ENCODE measurements at places on chromosomes 5 and 9. TPM values are rescaled to one million over a fixed set of nuclear protein-coding genes. Genes with fewer than 3 reads are reported as not detected.

The DIAPH1 gene
- 28.0 TPM for total RNA-seq

The HTR4 gene
- 0.32 TPM for total RNA-seq

DNA sequence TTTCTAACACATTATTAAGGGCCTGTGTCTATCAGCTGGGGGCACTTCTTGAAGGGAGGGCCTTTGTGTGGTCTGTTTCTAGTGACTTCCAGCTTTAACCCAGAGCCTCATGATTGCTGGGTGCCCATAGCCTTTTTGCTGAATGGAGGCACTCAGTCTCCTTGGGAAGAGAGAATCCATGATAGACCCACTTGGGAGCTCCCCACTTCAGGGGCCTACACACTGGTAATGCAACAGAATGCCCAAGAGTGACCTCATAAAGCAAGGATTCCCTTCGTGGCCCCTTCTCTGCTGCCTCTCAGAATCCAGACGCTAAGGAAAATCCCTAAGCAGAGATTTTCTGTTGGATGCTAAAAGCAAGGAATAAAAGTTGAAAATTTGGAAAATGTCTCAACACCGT lies at the start of gene CATSPER3:
Gene CATSPER3 (plus strand): TSS at position 301 of the 400 bp plus-strand sequence. CDS start 85 bp downstream, at position 386.
- no peaks in the 10 kb centered on the region for H3K36me3 ChIP-seq
- H3K27me3 ChIP-seq: no peaks in the 10 kb centered on the region
- no peak within 1 kb of the TSS for H3K27ac ChIP-seq
- no peak within 1 kb of the TSS for H3K4me3 ChIP-seq
- no peaks in the 10 kb centered on the region for H3K4me1 ChIP-seq

The GMCL2 gene
- total RNA-seq: not detected

The HMMR gene
- total RNA-seq: 0.24 TPM

The C5orf63 gene
- 4.8 TPM for total RNA-seq

The PCDHB11 gene
- 6.0 TPM for total RNA-seq

GRCh38 chr9:87886933-87887505 lies 4.3 kb downstream of the SPATA31E1 start:
- no peak for DNase-seq
- no peaks in the 10 kb centered on the region for H3K4me1 ChIP-seq
- no peaks in the 10 kb centered on the region for H3K27me3 ChIP-seq

- no peak overlapping the region for H3K27ac ChIP-seq
- no peak overlapping the region for H3K4me3 ChIP-seq
- no peaks in the 10 kb centered on the region for H3K27me3 ChIP-seq
- H3K4me1 ChIP-seq: peaks cover 1% of the 10 kb centered on the region
Observed at GRCh38 chr5:122368510-122369251, 56.6 kb downstream of the SNCAIP start.

GRCh38 chr5:112697833-112698232 lies 39.9 kb upstream of the APC start:
- no peak for DNase-seq
- H3K36me3 ChIP-seq: no peaks in the 10 kb centered on the region
- no peak overlapping the region for H3K4me3 ChIP-seq
- H3K27ac ChIP-seq: no peak overlapping the region

The ADAMTS2 gene
- total RNA-seq: 7.9 TPM

GRCh38 chr5:154092356-154093141 lies 53.8 kb downstream of the MFAP3 start:
- no peak overlapping the region for H3K27ac ChIP-seq
- no peaks in the 10 kb centered on the region for H3K4me1 ChIP-seq
- no peaks in the 10 kb centered on the region for H3K36me3 ChIP-seq
- H3K27me3 ChIP-seq: no peaks in the 10 kb centered on the region
- no peak for DNase-seq

DNA sequence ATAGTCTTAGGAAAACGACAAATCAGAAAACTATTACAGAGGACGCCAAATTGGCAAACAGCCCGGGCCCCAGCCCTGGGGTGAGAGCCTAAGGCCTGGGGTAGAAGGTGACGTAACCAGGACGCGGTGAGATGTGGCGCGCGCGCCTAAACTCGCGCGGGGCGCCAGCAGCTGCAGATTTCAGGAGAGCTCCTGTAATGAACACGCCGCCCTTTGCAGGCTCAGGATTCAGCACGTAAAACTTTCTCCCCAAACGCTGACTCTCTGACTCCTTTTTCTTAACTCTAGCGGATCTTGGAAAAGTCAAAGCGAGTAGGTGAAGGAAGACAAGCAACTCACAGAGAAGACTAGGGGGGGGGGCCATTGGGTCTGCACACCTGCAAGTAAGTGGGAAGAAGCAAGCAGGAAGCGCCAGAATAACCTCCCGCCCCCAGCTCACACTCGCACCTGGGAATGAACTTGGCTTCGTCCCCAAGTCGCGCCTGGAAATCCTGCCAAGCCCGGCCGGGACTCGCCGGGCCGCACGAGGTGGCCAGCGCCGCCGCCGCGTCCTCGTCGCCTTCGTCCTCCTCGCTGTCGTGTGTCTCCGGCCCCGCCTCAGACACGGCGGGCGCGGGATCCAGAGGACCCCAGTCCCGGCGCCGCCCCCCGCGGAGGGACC lies 822 bp downstream of the RASEF start:
- H3K4me1 ChIP-seq: no peaks in the 10 kb centered on the region
- no peaks in the 10 kb centered on the region for H3K36me3 ChIP-seq
- DNase-seq: no peak

The NUTM2G gene
- not detected for total RNA-seq

The IFNB1 gene
- not detected for total RNA-seq

The TICAM2 gene
- 1.0 TPM for total RNA-seq

DNA sequence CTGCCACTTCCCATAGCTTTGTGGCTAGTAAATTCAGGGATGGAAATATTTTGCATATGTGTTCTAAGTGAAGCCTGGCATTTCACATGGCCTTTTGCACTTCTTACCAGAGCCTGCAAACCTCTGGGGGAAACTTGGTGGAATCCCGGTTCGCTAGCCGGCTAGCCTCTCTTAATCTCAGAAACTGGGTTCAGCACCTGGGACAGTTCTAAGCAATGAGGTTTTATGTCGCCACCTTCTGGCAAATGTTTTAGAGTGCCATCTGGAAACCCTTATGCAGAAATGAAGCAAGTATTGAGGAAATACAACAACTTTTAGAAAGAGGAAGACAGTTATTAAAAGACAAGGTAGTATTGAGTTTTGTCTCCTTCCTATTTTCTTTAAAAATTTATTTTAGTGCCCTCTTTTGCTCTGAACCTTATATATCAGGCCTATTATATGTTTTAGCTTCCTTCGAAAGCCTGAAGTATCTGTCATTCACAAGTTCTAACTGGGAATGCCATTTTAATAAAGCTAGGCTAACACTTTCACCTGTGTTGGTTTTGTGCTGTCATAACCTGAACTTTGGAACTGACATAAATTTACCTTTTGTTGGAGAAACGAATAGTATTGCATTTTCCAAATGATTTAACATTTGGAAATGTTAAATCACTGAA lies 963 bp upstream of the HTR1A start:
- no peaks in the 10 kb centered on the region for H3K27me3 ChIP-seq
- no peak overlapping the region for H3K27ac ChIP-seq
- peaks cover 9% of the 10 kb centered on the region for H3K4me1 ChIP-seq

- DNase-seq: no peak
- no peaks in the 10 kb centered on the region for H3K27me3 ChIP-seq
- no peaks in the 10 kb centered on the region for H3K36me3 ChIP-seq
- H3K4me1 ChIP-seq: peaks cover 3% of the 10 kb centered on the region
Observed at GRCh38 chr5:173329491-173330337, 1.5 kb upstream of the STC2 start.

- H3K4me3 ChIP-seq: no peak overlapping the region
- no peak for DNase-seq
- no peak overlapping the region for H3K27ac ChIP-seq
- no peaks in the 10 kb centered on the region for H3K27me3 ChIP-seq
Observed at GRCh38 chr5:150556859-150557508, 49.1 kb downstream of the NDST1 start.

DNA sequence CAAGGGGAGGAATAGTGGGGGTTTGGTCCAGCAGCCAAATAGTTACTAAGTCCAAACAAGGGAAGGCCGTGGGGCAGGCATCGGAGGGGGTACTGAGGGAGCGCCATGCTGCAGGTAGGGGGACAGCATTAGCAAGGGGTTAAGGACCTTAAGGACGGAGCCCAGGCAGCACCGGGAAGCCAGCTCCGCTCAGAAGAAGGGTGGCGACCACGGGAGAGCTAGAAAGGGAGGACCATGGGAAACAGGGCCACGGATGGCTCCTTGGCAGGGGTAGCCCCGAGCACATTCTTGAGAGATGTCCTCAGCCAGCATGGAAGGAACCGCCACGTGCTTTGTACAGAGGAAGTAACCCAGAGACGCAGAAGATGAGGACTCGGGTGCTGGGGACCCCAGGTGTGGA lies 76.2 kb upstream of the STXBP1 start:
- H3K27me3 ChIP-seq: no peaks in the 10 kb centered on the region
- no peak for DNase-seq
- H3K36me3 ChIP-seq: no peaks in the 10 kb centered on the region

- no peak overlapping the region for H3K4me3 ChIP-seq
- DNase-seq: no peak
- H3K27ac ChIP-seq: no peak overlapping the region
- H3K36me3 ChIP-seq: no peaks in the 10 kb centered on the region
- no peaks in the 10 kb centered on the region for H3K27me3 ChIP-seq
Observed at GRCh38 chr5:5380298-5380697, 42.2 kb upstream of the ICE1 start.

DNA sequence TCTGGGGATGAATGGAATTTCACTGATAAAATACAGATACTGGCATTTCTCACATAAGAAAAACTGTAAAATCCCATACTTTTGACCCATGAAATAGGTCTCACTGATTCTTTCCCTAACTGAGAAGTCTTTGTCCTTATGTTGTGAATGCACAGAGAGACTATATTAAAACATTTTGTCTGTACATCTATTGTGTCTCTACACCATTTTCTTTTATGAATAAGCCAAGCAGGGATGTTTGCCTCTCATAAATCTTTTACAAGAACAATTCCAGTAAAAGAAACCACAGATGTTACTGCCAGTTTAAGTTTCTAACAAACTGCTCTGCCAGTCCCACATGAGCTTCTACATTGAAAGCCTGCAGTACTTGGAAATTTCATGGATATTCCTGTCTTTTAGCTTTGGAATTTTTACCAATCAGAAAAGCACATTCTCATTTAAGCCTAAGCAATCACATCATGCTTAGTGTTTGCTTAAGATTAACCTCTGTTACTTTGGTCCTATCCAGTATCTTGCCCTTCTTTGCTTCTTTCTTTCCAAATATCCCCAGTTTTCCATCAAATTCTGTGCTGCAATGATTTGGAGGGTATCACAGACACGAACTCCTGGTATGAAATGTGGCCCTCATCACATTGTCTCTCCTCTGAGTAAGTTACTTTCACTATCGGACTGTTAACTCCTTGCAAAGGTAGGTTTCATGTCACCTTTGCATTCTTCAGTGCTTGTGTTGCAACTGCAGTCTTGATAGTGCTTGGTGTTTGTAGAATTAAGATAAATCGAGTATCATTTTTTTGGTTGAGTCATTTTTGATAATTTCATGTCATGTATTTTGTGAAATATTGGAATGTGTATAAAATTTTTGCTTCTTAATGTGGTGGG lies 415.1 kb upstream of the ADAMTSL1 start:
- DNase-seq: no peak
- H3K36me3 ChIP-seq: no peaks in the 10 kb centered on the region
- no peak overlapping the region for H3K4me3 ChIP-seq
- H3K4me1 ChIP-seq: no peaks in the 10 kb centered on the region

DNA sequence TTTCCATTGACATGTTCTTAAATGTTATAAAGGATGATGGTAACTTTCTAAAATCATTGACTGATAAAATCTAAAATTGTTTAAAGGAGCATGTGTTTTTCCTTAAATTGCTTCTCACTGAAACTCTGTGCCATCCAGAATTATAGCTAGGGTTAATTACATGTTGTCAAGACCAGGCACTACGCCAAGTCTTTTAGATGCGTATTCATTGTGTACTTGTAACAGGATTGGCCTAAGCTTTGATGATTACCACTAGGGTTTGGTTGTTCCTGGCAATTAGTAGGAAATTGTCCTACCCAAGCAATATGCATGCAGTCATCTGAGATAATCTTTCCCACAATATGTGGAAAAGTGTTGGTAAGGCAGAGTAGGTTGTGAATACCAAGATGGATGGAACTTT lies 43.8 kb downstream of the PRKACG start:
- H3K4me1 ChIP-seq: no peaks in the 10 kb centered on the region
- no peaks in the 10 kb centered on the region for H3K36me3 ChIP-seq
- no peak overlapping the region for H3K27ac ChIP-seq
- no peak overlapping the region for H3K4me3 ChIP-seq
- H3K27me3 ChIP-seq: no peaks in the 10 kb centered on the region
- DNase-seq: no peak

DNA sequence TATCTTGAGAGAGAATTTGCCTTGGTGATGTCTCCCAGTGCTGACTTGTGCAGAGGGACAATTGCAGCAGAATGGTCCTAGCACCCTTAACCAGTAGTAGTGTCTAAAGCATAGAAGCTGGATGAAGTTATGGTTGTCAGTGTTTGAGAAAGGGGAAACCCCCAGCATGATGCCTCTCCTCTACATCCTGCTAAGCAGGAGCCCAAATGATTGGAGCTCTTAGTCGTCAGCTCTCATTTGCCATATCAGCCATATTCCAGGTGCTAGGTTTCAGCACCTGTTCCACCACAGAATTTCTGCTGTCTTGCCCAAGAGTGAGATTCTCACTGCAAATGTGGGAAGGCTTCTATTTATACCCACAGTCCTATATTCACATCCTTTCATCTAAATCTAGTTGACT lies 43.7 kb upstream of the RFX3 start:
- no peak for DNase-seq
- H3K27me3 ChIP-seq: no peaks in the 10 kb centered on the region
- H3K4me3 ChIP-seq: no peak overlapping the region
- no peaks in the 10 kb centered on the region for H3K36me3 ChIP-seq
- H3K27ac ChIP-seq: no peak overlapping the region

- no peaks in the 10 kb centered on the region for H3K27me3 ChIP-seq
- H3K36me3 ChIP-seq: no peaks in the 10 kb centered on the region
- no peak for DNase-seq
- peaks cover 17% of the 10 kb centered on the region for H3K4me1 ChIP-seq
- H3K27ac ChIP-seq: no peak overlapping the region
- no peak overlapping the region for H3K4me3 ChIP-seq
Observed at GRCh38 chr5:17398431-17398830, 99.6 kb upstream of the TAF11L2 start.

DNA sequence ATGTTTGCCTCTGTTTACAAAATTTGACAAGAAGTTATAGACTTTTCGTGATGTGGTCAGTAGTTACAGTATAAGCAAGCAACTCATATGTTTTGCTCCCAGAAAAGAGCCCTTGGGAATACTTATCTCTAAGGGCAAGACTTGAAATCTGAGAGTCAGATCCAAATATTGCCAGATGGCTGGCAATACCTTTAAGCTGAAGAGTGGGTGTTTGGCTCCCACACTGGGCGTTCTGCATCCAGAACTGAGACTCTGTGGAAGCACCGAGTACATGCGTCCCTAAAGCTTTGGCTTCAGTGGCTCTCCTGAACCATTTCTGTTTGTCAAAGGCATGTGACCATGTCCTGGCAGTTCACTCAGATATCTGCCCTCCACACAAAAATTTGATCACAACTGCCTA lies 194.1 kb downstream of the DCP2 start:
- H3K27ac ChIP-seq: no peak overlapping the region
- no peaks in the 10 kb centered on the region for H3K36me3 ChIP-seq
- no peaks in the 10 kb centered on the region for H3K27me3 ChIP-seq
- no peak for DNase-seq

Measured in ovary (tissue), 10 donors.